Glutamatergic neuron (in vitro differentiated cells): ENCODE measurements at places on chromosomes 11 and 22.

DNA sequence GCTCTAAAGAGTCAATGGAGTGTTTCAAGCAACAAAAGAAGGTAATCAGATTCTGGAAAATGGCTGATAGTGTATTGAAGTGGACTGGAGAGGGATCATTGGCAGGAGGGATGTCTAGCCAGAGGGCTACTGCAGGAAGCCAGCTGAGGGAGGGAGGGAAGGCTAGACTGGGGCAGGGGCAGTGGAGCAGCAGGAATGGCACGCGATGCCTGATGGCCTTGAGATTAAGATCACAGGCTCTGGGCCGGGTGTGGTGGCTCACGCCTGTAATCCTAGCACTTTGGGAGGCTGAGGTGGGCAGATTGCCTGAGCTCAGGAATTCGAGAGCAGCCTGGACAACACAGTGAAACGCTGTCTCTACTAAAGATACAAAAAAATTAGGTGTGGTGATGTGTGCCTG, 47.5 kb upstream of the PRDM11 start:
- no peak for DNase-seq

DNA sequence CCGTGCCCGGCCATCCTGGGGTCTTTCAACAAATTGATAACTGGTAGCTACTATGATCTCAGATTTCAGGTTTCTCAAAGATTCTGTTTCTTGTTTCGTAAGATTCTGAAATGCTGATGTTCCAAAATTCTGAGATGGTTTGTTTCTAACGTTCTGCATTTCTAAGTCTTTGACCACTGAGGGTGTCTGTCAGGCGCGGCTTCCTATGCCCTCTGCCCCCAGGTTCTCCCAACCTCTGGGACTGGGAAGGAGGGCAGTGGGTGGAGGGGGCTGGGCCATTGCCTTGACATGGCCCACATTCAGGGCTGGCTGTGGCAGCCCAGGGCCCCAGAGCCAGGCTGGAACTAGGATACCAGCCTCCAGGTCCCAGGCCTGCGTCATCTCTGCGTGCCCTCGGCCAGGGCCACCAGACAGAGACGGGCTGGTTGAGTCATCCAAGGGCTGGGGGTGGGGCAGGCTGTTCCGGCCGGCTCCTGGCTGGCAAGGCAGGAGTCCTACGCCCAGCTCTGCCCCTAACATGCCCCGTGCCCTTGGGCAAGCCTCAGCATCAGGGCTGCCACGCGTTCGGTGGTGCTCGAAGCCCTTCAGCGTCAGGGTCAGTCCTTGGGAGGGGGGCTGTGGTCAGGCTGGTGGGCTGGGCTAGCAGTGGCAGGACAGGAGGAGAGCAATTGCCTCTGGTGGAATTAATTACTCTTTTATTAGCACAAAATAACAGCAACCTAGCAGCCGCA, 5.2 kb downstream of the TMEM134 start:
- no peak for DNase-seq

DNA sequence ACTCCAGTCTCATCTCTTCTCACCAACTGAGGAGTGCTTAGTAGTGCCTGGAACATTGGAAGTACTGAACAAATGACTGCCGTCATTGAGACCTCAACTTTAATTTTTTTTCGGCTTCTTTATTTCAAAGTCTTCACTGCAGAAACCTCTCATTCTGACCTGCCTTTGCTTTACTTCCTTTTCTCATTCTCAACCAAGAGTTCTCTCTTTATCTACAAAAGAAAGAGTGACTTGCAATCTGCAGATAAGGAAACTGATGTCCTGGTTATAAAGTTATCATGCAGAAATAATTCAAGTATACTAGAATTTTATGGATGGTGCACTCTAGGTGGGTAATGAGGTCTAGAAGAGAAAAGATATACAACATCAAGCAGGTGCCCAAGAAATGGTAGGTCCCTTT, 1.2 kb upstream of the EED start:
- no peak for DNase-seq

GRCh38 chr22:48923165-48923865, 904.4 kb downstream of the BRD1 start:
- no peak for DNase-seq

DNA sequence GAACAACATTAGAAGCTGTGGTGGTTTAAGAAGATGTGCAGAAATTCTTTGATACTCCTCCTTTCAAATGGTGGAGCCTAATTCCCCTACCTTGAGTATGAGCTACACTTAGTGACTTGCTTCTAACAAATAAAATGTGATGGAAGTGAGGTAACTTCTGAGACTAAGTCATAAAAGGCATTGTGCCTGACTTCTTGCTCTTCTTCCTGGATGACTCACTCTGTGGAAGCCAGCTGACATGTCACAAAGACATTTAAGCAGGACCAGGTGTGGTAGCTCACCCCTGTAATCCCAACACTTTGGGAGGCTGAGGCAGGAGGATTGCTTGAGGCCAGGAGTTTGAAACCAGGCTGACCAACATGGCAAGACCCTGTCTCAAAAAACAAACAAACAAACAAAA, 3.9 kb upstream of the PLA2G3 start:
- no peak for DNase-seq

DNA sequence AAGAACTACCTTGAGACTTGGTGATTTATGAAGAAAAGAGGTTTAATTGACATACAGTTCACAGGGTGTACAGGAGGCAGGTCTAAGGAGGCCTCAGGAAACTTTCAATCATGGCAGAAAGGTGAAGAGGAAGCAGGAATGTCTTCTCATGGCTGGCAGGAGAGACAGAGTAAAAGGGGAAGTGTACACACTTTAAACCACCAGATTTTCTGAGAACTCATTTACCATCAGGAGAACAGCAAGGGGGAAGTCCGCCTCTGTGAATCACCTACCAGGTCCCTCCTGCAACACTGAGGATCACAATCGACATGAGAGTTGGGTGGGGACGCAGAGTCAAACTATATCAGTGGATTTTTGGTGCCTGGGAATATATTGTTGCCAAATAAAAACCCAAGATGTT, 40.3 kb upstream of the OR5D13 start:
- DNase-seq = no peak

DNA sequence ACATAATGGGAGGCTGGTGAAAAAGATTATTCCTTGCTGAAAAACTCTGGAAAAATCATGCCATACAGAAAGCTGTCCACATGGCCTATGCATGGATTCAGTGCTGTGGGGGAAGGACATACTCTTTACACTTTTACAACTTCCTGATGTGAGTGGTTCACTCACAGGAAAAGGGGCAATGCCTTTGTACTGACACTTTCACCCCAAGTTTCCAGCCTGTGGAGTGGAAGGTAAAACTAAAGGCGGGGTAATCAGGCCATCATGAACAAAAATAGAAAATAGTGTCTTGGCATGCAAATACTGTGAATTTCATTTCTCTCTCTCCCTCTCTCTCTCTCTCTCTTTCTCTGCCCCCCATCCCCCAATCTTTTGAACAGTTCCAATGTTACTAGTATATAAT, 281.8 kb downstream of the ETS1 start:
- no peak for DNase-seq

DNA sequence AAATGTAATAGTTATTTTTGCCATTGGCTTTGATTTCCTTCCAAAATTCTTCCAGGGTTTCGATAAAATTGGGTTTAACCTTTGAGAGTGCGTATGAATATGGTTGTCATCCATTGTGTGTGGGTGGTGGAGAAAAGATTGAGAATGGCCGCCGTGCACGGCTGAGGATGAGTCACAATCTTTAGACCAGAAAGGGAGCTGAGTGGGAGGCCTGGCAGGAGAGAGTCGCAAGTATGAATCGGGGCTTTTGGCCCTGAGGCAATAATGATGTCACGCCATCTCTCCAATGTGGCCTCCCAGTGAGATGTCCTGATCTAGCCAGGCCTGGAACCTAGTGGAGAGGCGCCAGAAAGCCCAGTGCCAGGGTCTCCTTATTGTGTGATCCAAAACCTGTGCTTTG, 33.1 kb upstream of the SMPD1 start:
- DNase-seq = no peak

GRCh38 chr11:77506857-77507256, 33.0 kb upstream of the PAK1 start:
- no peak for DNase-seq

GRCh38 chr11:12134236-12134585, 23.8 kb downstream of the MICAL2 start:
- no peak for DNase-seq

DNA sequence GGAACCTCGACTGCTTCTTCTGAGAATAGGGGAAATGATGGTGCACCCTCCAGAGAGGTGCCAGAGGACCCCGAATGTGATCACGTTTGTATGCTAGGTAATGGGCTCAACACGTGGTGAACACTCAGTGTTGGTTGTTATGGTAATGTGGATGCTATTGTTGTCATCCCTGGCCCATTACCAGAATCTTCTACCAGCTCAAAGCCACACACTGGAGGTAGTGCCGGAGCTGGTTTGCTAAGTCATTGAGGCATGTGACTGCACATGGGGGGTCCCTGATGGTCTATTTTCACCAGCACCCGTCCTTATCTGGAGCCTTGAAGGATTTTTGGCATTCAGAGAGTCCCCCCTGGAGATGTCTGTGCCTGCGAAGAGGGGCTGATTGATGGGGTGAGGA, 119.1 kb upstream of the CD82 start:
- no peak for DNase-seq

- DNase-seq = no peak
These were observed 22.6 kb downstream of the RPL27A start for GRCh38 chr11:8705146-8705545.

GRCh38 chr11:126968915-126969314, 31.7 kb downstream of the KIRREL3 start:
- DNase-seq = peak; percentile 27

DNA sequence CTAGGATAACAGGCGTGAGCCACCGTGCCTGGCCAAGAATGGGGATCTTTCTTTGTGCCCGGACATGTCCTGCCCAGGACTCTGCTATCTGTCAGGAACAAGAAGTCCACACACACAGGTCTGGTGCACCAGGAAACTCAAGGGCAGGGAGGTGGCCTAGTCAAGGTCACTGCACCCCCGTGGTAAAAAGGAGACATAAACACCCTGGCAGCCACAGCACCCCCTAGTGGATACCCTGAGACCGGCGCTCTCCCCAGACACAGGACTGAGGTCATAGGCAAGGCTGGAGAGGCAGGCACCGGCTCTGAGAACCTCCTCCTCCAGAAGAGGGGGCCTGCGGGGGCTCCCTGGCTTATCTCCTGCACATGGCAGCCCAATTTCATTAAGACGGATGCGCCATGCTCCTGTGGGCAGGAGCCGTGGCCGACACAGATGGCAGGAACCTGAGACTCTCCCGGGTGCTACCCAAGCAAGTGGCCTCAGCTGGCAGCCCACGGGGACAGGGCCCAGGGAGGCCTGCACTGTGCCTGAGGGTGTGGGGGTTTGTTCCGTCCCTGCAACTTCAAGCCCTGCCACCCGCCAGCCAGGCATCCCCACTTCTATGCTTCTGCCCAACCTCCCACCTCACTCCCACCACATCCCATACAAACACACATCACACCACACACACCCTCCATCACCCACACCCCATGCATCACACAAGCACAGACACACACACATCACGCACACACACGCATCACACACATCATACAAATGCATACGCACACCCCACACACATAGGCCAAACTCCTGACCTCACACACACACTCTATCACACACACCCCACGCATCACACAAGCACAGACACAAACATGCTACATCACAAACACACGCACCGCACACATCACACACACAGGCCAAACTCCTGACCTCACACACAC, 19.6 kb downstream of the MACROD1 start:
- peak; percentile 72 for DNase-seq

GRCh38 chr11:78646564-78647185, 72.0 kb upstream of the NARS2 start:
- peak; percentile 54 for DNase-seq

DNA sequence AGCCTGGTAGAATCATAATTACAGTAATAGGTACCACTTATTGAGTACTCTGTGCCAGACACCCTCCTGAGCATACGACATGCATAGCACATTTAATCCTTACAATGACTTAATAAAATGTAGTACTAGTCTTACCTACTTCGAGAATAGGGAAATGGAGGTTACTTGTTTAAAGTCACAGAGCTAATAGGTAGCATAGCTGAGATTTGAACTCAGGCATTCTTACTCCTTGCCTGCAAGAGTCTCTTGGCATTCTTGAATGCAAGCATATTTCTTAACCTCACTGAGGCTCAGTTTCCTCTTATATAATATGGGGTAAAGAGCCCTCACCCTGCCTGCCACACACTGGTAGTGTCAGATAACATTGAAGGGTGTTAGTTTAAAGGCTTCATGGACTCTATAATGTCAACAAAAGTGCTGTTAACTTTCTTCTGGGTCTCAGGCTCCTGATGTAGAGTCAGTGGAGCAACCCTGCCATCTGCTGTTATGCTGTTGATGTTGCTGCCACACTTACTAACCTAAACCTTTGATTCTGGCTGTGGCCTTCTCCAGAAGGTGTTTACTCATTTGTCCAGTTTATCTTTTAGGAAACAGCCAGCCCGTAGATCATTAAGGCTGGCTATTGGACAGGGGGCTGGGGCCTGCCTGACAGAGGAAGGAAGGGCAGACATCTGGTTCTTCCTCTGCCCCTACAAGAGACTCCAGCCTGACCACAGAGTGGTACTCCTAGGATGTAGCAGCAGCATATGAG, 18.9 kb downstream of the LIMK2 start:
- no peak for DNase-seq

- no peak for DNase-seq
These were observed 1.3 kb downstream of the DENND5A start for GRCh38 chr11:9263840-9264315.

- DNase-seq = no peak
These were observed 4.4 kb downstream of the POLA2 start for GRCh38 chr11:65266210-65266609.

DNA sequence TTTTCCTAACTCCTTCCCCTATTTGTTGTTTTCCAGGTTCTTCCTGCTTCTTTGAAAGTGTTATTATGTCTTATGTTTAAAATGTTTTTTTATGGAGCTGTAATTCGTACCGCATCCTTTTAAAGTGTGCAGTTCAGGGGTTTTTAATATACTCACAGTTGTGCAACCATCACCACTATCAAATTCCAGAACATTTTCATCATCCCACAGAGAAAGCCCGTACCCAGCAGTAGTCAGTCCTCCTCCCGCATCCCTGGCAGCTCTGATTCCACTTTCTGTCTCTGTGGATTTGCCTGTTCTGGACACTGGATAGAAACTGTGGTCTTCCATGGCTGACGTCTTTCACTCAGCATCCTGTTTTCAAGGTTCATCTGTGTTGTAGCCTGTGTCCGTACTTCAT, 73.7 kb downstream of the JAM3 start:
- no peak for DNase-seq

DNA sequence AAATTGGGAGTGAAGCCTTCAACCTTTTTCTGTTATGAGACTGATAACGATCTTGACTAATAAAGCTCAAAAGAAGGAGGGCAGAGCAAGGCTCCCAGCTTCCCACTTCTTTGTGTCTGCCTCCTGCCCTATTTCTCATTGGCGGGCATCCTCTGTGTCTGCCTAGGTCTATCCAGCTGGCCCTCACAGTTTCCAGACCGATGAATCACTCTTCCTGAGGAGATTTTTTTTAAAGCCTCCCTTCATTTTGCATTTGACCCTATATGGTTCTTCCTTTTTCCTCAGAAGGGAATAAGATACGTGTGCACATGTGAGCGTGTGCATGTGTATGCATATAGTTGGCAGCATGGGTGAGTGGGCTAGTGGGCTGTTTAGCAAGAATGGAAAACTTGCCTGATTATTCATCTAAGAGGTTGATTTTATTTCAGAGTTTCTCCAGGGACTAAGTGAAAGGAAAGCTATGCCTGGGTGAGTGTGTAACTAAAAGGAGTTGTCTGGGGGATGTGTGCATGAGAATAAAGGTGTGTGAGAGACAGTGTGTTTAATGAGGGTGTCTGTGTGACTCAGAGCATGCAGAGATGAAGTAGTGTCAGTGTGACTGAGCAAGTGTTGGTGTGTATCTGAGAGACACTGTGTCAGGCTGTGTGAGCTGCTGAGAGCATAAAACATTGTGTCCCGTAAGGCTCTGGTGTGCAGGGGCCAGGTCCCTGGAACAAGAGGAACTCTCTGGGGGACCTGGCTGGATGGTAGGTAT, 12.2 kb downstream of the PHLDB1 start:
- no peak for DNase-seq
